ENCODE measurements at places on chromosomes 6 and 20.

GRCh38 chr6:137919837-137920730, 53.0 kb downstream of the TNFAIP3 start:
- no peak for DNase-seq

DNA sequence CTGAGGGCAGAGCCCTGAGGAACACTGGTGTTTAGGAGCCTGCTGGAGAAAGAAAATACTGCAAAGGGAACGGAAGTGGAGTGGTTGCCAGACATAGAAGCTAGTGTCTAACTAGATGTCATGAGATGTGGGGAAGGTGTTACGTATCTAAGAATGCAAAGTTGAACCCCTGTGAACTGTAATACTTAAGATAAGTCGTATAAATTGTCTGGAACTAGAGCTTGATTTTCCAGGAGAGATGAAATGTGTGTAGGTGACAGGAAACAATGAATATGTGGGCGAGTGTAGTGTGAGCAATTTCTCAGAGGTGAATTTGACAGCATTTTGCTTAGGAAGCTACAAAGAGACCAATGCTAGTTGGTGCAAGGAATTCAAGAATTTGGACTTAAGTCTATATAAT, 27.9 kb downstream of the ESR1 start:
- DNase-seq = no peak

DNA sequence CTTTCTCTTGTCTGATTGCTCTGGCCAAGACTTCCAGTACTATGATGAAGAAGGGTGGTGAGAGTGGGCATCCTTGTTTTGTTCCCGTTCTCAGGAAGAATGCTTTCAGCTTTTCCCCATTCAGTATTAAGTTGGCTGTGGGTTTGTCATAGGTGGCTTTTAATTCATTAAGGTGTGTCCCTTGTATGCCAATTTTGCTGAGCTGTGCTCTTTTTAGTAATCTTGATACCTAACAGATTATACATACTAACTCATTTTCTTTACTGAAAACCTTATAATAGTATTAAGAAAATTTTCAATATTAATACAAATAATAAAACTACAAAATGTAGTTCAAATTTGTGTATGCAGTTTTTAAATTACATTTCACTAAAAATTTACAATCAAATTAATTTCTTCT, 379.6 kb upstream of the PLCB4 start:
- DNase-seq = no peak

DNA sequence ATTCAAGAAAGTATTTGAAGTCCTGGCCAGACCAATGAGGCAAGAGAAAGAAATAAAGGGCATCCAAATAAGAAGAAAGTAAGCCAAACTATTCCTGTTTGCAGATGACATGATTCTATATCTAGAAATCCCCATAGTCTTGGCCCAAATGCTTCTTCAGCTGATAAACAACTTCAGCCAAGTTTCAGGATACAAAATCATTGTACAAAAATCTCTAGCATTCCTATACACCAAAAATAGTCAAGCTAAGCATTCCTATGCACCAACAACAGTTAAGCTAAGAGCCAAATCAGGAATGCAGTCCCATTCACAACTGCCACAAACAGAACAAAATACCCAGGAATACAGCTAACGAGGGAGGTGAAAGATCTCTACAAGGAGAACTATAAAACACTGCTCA, 60.1 kb upstream of the PHIP start:
- DNase-seq = no peak

DNA sequence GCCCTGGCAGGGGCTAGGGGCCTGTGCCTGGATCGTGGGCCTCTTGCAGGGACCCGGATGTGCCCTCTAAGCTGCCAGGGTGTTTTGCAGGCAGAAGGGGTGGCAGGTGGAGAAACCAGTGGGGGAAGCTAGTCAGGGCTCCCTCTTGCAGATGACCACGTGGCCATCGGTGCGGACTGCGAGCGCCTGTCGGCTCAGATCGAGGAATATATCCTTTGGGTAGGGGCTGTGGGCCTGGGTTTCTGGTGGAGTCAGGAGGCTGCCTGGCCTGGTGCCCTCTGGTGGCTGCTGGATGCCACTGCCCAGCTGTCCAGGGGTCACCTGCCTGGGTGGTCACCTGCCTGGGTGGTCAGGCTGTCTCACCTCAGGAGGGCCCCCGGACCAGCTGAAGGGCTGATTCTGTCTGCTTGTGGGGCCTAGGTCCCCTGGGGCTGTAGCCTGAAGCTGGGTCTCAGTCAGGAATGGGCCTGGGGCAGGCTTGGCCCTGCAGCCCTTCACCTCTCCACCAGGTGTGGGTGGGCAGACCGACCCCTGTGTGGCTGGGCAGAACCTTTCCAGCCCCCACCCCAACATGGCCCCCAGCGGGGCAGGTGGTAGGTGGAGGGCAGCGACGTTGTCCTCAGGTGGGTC, 6.7 kb downstream of the TCEA2 start:
- DNase-seq = no peak

DNA sequence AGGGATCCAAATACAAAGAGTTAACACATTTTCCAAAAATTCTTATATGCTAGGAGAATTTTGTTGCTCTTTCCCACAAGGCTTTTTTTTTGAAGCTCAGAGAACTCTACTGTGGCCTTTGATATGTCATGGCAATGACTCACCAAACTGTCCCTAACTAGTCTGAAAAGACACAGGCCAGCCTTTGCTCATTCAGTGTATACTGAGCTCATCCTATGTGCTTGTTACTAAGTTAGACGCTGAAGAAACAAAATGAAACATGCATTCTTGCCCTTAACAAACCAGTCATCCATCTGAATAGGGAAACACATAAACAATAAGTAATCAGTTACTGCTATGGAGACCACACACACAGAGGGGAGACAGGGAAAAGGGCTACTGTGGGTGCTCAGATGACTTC, 291.8 kb downstream of the FOXC1 start:
- DNase-seq = no peak

GRCh38 chr6:44650947-44651346, 263.4 kb downstream of the CDC5L start:
- DNase-seq = no peak

DNA sequence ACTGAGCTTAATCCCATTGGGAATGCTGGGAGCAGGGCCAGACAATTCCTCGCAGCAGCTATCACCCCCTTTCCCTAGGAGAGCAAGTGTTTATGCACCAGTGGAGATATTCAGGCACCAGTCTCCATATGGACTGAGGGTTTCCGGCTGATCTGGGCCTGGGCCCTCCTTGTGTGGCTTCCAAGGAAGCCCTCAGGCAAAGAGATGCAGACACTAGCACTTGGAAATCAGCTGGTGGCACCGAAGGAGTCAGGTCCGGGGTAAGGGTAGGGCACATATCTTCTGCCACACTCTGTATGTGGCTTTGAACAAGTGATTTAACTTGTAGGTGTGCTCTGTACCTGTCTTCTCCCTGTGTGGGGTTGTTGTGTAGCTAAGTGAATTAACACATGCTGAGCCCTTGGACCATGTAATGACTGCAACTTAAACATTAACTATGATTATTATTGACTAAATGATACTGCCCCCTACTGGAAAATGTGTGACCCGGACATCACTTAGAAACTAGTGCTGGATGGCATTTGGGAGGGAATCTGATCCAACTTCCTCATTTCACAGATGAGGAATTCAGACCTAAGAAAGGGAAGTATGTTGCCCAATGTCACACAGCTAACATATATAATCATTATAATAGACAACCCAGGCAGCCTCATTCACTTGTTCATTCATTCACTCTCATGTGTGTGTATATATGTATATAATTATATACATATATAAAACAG, 19.3 kb upstream of the WFDC2 start:
- no peak for DNase-seq

GRCh38 chr20:15958142-15958541, 615.1 kb downstream of the KIF16B start:
- no peak for DNase-seq

- DNase-seq = no peak
Measured at GRCh38 chr6:33198159-33198852, 2.2 kb downstream of the RXRB start.

- DNase-seq = no peak
Measured at GRCh38 chr6:57342148-57342669, 24.8 kb downstream of the PRIM2 start.
